RPMI7951 (cell line): ENCODE measurements at places on chromosomes 3 and 15.

GRCh38 chr15:91032919-91033803 is 10.8 kb upstream of the VPS33B start:
- DNase-seq, result no peak

GRCh38 chr3:189344996-189345395 is 173.2 kb downstream of the TPRG1 start:
- DNase-seq, result no peak

DNA sequence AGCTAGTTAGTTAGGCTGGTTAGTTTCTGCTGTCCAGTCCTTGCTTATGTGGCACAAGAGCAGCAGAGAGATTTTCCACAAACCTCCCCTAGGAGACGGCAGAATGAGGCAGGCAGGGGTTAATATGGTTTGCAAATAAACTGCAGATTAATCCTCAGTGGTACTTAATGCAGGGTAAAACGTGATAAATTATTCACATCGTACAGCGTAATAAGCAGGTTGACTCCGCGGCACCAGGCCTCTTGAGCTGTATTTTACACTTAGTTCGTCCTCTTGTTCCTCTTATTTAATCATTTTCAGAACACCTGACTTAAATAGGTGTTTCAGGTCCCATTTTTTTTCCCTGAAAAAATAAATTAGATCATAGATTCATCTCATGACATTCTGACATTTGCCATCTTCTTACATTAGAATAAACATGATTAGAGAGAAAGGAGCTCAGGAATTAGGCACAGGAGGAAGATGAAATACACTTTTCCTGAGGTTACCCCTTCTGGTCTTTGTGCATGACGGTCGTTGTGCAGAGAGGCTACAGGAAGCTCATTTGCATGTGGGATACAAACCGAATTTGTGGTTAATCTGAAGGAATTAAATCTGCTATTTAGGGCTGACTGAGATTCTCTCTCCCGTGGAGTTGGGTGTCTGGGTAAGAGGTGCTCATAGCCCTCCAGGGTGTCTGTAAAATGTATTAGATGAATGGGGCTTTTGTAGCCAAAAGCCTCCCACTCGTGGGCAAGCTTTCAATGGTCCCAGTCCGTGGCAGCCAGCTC is 27.1 kb upstream of the VPS8 start:
- no peak for DNase-seq

DNA sequence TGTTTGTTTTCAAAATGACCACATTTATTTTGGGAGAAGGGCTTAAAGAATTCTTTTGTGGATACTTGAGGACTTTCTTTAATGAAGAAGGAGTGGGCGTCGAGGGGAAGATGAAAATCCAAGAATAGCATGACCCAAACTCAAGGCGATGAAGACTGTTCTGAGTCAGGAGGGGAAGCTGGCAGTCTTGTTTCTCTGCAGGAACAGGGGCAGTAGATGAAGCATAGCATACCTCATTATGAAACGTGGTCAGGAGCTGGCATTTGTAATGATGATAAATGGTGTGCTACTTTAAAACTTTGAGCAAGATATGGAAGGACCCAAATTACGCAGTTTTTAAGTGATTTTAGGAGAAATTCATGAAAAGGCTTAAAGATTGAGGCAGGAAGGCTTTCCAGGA is 549.0 kb downstream of the IGSF11 start:
- no peak for DNase-seq

DNA sequence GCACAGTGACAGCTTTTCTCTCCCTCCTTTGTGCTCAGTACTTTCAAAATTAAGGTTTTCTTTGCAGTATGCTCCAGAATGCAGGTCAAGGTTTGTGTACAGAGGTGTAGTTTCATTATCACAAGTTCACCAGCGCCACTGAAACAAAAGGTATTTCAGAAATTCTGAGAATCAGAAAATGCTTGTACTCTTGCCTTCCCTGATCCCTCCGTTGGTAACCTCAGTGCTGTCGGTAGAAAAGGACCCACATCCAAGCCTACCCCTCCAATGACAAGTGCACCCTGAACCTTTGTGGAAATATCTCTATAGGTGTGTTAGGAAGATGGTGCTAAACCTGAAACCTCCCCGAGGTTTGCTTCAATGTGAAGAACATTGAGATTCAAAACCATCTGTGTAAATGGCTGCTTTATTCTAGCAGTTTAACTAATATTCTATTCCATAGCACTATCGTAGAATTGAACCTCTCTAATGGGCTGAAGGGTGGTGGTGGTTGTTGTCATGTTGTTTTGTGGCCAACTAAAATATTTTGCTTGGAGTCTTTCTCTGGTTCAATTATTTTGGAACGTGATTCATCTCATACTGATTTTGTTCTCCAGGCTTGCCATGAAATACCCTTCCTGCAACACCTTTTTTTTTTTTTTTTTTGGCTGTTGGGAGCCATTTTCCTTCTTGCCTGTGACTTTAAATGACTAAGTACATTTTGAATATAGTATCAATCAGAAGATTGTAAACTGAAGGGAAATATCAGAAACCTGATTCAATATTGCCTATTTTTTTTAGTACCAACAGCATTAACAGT is 20.7 kb downstream of the ZBTB38 start:
- DNase-seq, result peak; percentile 51
